ENCODE measurements at places on chromosomes 3 and 15.

GRCh38 chr3:11447584-11448200, 175.5 kb downstream of the ATG7 start:
- DNase-seq, result no peak

GRCh38 chr15:41809121-41809520, 18.8 kb upstream of the JMJD7 start:
- DNase-seq, result no peak

DNA sequence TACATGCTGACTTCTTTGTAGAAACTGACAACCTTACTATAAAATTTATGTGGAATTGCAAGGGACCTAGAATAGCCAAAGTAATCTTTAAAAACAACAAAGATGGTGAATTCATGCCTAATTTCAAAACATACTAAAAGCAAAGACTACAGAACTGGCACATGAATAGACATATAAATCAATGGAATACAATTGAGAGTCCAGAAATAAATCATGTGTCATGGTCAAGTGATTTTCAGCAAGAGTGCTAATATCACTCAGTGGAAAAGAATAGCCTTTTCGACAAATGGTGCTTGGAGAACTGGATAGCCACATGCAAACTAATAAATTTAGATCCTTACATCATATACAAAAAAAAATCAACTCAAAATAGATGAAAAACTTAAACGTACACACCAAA, 8.7 kb downstream of the IMPG2 start:
- no peak for DNase-seq

GRCh38 chr3:106710596-106710995, 666.6 kb upstream of the CCDC54 start:
- DNase-seq, result no peak

DNA sequence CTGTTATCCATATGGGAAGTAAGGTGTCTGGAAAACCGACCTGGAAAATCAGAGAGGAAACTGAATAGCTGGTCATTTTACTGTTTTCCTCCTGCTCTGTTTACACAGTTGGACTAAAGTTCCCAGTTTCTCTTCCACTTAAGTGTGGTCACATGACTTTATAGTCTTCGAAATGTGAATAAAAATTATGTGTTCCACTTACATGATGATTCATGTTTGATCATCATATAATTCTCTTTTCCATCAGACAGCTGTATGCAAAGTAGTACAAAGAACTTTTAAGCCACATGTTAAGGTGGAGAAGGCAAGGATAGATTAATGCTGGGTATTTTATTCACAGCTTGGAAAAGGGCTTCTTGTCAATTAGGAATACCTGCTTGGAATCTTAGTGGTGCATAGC, 525.5 kb upstream of the BCHE start:
- no peak for DNase-seq

- DNase-seq, result no peak
Measured at GRCh38 chr3:158483701-158484235, 87.2 kb upstream of the MLF1 start.

DNA sequence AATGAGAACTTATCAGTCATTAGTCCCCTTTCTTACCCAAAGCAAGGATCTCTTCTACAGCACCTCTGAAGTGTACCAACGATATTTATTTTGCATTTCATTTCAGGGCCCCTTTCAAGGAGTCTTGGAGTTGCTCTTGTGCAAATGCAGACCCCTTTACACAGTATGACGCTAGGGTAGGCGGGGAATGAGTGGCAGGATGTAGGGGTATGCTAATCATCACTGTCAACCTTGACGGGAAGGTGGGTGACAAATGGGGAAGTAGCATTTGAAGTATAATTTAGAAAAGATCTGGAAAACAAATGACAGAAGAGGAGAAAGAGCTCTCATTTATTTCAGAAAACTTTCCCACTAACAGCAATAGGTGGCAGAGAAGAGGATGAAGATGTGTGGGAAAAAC, 94.4 kb downstream of the LRRN1 start:
- no peak for DNase-seq

- DNase-seq, result peak; percentile 67
Measured at GRCh38 chr3:149494022-149494758, 19.7 kb downstream of the TM4SF4 start.

GRCh38 chr15:38652998-38653397, 88.4 kb upstream of the RASGRP1 start:
- no peak for DNase-seq

- DNase-seq, result no peak
Measured at GRCh38 chr15:60745469-60746061, 266.6 kb upstream of the ICE2 start.

DNA sequence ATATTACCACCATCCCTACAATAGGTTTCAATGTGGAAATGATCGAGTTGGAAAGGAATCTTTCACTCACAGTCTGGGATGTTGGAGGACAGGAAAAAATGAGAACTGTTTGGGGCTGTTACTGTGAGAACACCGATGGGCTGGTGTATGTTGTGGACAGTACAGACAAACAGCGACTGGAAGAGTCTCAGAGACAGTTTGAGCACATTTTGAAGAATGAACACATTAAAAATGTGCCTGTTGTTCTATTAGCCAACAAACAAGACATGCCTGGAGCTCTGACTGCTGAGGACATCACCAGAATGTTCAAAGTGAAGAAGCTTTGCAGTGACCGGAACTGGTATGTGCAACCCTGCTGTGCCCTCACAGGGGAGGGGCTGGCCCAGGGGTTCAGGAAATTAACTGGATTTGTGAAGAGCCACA, 510 bp downstream of the ARL14 start:
- peak; percentile 59 for DNase-seq

GRCh38 chr15:65583701-65584100, 27.2 kb downstream of the INTS14 start:
- no peak for DNase-seq

DNA sequence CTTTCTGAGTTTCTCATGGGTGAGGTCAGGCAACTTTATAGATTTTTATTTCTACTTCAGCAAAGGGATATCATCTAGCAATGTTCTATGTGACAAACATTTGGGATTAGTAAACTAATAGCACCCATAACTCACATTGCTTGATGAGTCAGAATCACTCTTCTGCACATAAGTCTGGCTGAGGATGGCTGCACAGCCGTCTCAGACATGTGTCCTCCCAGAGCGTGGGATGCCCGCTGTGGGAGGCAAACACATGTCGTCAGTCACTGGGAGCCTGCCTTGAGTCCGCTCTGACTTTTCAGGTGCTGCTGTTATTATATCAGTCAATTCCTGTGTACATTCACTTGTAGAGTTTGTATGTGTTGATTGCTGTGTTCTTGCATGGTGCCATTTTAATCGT, 230.7 kb upstream of the TRIM42 start:
- no peak for DNase-seq

DNA sequence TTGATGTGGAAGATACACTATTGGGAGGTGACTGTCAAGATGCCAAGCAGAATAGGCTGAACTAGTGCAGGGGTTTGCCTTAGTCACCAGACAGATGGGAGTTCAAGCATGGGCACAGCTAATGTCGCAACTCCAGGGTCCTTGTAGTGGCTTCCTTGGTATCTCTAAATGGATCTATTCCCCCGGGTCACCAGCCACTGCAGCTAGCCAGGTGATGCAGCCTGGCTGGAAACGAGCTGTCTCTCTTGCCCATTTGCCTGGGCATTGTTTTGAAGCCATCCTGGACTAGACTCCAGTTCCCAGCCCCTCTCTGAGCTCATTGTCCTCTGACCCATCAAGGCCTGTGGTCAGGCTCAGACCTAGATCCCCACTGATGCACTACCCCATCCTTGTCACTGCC, 8.4 kb upstream of the CPEB1 start:
- DNase-seq, result no peak

- no peak for DNase-seq
Measured at GRCh38 chr3:187210091-187210490, 12.8 kb downstream of the RTP1 start.

- DNase-seq, result no peak
Measured at GRCh38 chr15:38304481-38304880, 51.8 kb downstream of the SPRED1 start.

DNA sequence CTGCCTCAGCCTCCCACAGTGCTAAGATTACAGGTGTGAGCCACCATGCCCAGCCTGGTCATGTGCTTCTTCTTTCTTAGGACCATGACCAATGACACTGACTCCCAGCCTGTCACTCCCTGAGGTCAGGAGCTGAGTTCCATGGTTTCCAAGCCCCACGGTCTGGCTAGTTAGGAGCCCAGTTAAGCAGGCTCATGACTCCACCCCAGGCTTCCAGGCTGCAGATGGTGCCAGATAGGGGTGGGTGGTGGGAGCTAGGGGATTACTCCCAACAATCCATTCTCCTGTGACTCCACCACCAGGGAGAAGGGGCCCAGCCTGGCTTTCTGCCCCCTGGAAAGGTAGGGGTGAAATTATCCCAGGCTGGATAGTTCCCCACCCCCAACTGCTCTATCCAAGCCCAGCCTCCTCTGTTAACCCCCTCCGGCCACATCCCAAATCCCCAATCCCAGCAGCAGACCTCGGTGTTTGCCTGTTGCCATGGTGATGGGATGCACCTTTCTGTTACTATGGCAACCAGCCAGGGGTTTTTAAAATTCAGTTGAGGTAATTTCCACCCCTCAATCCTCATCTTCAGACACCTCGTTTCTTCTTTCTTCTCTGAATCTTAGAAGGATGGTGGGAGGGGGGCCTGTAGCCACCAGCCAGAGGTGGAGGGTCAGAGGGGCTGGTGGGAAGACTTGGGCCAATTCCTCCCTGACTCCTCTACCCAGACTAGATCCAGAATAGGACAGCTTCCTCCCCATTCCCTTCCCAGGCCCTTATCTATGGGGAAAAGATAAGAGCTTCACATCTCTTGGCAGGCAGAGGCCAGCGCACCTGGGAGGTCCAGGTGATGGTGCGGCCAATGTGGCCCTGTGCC, 22.5 kb upstream of the SEMA3F start:
- DNase-seq, result no peak

DNA sequence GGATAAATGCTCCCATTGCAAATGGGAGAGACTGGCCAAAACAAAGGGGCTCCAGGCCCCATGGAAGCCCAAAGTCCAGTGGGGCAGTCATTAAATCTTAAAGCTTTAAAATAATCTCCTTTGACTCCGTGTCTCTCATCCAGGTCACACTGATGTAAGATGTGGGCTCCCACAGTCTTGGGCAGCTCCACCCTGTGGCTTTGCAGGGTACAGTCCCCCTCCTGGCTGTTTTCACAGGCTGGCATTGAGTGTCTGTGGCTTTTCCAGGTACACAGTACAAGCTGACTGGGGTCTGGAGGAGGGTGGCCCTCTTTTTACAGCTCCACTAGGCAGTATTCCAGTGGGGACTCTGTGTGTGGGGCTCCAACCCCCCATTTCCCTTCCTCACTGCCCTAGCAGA, 45.9 kb downstream of the NIPA2 start:
- DNase-seq, result no peak

GRCh38 chr15:52291204-52291603, 4.4 kb downstream of the MYO5C start:
- DNase-seq, result no peak

DNA sequence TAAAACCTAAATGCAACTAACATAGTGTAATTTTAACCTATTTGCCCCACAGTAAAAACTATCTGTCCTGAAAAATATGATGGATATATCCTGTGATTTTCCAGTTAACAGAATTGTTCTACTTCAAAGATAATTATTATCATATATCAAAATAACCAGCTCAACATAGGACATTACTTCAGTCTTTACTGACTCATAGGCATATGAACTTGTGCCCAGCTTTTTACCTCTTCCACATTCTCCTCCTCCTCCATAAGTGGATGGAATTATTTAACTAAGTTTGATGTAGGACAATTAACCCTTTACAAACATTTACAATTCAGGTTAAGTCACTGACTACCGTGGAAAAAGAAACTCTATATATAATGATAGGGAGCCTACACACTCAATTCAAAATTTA, 22.9 kb upstream of the USF3 start:
- no peak for DNase-seq

DNA sequence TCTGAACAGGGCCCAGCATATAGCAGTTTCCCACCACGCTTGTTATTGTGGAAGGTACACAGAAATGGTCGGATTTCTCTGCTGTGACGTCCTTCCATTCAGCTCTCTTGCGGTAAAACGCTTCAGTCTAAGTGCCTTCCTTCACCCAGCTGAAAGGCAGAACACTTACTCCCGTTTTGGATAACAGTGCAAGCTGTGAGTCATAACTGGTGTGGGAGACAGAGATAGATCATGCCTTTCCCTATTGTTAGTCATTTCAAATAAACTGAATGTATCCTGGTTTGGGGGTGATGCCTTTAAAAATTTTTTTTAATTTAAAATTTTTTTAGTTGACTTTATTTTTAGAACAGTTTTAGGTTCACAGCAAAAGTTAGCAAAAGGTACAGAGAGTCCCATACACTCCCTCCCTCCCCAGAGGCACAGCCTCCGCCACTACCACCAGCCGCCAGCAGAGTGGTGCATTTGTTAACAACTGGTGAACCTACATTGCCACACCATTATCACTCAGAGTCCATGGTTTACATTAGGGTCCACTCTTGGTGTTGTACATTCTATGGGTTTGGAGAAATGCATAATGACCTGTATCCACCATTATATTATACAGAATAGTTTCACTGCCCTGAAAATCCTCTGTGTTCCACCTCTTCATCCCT, 94.9 kb upstream of the NSMCE3 start:
- no peak for DNase-seq

GRCh38 chr3:56882896-56883295, 81.1 kb upstream of the ARHGEF3 start:
- DNase-seq, result no peak

DNA sequence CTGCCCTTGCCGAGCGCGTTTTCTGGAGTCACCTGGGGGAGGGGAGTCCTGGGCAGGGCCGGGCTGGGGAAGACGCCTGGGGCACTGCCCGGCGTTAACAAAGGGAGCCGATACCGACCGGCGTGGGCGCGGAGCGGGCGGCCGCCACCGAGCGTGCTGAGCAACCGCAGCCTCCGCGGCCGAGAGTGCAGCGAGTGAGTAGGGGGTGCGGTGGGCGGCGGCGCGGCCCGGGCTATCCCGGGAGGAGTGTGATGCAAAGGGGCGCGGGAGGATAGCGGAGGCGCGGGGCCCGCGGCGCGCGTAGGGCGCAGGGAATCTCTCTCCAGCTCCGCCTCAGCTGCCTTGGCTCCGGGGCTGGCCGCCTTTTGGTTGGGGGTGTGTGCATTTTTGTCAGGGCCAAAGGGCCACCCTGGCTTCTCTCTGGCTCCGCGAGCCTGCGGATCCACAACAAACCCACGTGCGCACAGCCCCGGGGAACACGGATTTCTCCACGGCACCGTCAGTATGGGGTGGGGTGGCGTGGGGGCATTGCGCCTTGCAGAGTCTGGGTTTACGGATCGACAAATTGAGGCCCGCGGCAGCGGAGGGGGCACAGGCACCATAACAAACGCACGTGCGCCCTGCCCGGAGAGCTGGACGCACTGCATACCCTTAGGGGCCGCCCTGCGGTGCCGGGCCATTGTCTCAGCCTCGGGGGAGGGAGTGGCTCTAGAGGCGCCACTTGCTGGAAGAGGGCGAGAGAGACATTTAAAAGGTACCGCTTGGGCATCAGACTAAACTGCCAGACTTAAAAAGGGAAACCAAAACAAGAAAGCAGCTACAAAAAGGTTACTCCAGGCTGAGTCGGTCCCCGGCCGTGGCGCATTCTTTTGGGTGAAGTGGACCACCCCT, 560 bp downstream of the ST6GAL1 start:
- DNase-seq, result peak; percentile 62

DNA sequence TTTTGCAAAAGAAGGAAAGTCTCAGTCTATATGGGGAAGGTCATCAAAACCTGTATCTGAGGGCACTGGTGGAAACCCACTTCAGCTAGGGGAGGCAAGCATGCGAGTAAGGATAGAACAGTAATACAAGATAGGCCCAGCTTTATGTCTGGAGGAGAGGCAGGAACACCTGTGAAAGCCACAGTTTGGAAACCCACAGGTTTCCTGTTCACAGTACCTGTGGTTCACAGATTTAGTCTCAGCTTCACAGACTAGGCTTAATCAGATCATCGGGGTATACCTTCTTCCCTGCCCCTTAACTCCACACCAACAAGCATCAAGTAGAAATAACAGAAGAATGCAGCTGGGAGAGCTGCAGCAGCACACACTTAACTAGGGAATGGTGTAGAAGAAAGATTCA, 36.2 kb downstream of the C2CD4B start:
- DNase-seq, result no peak
